ENCODE measurements at places on chromosomes 7 and 10.
A peak's percentile ranks its signal among the peaks of the same experiment; 100 is the strongest.

DNA sequence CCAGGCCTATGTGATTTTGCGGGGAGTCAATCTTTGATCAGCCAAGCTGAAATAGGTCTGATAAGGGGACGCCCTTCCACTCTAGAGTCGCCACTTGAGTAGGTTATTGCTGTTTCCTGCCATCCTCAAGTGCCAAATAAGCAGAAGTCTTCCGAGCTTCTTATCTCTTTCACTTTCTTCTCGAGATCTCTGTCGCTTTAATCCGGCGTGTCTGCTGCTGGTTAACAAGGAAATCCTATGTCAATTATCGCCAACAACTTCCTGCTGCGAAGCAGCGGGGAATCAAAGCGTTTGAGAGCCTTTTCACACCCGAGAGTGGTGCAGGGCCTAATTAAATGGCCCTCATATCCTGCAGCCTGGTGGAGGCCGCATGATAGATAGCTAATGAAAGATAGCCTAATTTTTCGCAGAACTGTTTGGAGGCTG lies 215.9 kb downstream of the RAB11FIP2 start:
- DNase-seq, result peak; percentile 12

- DNase-seq, result no peak
Observed at GRCh38 chr7:139739863-139740597, 37.8 kb downstream of the HIPK2 start.

DNA sequence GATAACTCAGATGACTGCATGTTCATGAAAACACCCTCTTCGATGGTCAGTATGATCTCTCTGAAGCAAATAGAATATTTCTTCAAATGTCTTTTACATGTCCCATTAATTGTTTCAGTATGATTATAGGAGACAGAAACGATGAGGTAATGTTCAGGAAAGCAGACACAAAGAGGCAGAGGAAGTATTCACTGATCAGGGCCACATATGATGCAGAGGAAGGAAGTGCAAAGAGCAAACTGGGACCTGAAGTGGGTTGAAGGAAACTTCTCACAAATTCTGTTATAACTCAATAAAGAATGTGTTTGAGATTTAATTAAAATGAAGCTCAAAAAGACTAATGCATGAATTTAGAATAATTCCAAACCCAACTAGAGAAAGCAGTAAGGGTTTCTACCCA lies 70.5 kb downstream of the TES start:
- no peak for DNase-seq

DNA sequence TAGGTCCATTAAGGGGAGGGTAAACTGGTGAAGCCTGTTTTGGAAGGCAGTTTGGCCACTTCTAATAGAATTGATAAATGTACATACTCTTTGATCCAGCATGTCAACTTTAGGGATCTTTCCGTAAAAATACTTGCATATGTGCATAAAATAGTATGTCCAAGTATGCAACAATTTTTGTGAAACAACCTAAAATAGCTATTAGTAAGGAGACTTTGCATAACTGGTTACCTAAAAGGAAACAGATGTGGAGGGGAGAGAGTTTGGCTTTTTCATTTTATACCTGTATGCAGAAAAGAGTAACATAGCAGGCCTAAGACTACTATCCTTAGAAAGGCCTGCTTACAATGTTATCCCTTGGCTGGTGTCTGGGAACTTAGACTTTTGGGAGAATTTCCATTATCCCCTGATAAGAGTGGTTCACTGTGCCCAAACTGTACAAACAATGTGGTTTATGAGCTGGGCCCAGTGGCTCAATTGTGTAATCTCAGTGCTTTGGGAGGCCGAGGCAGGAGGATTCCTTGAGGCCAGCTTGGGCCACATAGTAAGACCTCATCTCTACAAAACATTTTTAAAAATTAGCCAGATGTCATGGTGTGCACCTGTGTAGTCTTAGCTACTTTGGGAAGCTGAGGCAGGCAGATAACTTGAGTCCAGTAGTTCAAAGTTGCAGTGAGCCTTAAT lies 21.3 kb downstream of the PTPN12 start:
- DNase-seq, result no peak

DNA sequence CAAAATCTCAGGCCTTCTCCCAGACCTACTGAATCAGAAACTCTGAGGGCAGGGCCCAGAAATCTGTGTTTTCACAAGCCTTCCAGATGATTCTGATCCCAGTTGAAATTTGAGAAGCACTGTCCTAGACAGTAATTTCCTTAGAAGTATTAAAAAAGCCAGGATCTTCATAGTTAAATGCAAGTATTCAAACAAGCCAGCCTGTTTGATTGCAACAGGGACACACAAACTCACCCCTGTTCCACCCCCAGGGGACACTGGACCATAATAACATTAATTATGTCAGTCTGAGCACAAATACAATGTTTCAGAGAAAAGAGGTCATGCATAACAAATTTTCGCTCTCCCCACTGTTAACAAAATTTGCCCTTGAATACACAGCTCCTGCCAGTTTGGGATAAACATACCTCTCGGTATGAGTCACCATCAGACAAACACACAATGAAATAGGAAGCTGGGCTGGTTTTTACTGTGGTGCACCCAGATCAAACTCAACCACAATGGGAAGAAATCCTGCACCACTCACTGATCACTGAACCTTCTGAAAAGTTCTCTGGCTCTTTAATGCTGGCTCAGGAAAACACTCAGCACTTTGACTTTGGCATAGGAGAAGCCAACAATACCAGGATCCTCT lies 34.3 kb downstream of the ABLIM1 start:
- DNase-seq, result no peak
